ENCODE measurements at places on chromosomes 7 and 10.

- DNase-seq: no peak
Observed at GRCh38 chr10:21145751-21146435, 248.8 kb upstream of the NEBL start.

- no peak for DNase-seq
Observed at GRCh38 chr7:41878309-41879295, 175.7 kb upstream of the INHBA start.

DNA sequence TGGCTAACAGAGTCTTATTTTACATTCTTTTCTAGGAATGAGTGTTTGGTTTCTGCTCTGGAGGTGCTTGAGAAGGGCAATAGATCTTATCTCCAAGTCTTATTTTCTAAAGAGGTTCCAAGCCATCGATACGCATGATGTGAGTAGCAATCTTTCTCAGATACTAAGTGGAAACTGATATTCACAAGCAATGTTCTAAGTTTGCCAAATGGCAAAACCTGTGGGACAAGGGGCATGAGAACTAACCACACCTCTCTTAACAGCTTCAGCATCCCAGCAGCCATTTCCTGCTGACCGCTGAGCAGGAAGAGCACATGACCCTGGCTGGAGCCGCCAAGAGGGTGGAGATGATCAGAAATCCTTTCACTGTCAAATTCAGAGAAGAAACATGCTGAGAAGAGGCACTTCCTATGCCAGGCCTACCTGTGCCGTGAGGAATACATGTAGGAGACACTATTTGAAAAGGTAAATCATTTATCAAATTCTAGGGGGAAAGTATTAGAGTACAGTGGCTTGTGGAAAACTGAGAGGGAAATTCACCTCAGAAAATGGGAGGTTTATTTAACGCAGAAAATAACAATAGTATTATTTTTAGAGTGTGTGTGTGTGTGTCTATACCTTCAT lies 35.2 kb downstream of the CCDC71L start:
- DNase-seq: no peak

- no peak for DNase-seq
Observed at GRCh38 chr7:130942211-130942964, 208.4 kb upstream of the KLF14 start.

DNA sequence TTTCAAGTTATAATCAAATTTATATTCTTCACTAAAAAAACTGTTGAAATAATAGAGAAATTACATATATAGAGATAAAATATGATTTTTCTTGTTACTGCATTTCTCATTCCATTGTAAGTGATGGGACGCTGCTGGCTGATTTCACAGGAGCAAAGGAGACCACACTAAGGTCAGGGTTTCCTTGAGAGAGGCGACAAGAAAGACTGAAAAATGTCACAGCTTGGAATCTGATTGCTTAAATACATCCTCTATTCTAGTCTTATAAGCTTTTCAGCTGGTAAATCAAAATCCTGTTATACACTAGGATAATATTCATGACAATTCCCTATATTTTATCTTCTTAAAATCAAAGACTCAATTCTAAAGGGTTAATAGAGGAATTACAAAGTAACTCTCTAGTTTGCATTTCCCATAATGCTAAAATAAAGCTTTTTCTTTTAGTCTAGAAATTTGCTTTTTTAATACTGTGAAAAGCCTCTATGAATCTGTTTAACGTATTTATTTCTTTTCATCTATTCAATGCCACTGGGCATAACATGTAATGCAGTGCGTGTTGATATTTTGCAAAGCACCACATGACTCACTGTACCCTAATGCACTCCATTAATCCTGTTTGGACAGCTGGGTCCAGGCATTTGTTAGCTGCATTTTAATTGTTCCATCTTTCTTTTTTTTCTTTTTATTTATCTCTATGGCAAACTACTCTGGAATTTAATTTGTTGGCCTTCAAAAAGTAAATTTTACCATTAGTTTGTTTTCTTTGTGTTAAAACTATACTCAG lies 81.7 kb downstream of the RNF32 start:
- DNase-seq: peak; percentile 0

- no peak for DNase-seq
Observed at GRCh38 chr10:35459449-35459847, 123.1 kb downstream of the CCNY start.

DNA sequence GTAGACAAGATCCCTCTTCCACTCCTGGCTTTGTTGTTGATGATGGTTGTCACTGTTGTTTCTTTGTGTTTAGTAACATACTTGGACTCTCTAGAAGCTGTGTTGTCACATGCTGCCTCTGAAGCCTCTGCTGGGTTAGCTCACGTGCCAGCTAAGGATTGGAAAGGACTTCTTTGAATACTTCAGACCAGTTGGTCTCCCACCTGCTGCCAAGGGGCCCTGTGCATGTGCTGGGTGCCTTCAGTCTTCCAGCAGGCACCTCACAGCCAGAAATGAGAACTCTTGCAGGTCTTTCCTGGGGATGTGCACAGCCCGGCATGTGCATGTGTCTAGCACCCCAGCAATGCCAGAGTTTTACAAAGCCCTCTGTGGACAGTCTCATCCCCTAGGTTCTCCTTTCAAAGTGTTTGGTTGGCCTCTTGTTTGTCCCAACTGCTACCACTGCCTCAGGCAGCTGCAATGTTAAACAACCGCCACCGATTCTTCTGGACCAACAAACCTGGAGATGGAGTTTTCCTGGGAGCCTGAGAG lies 21.7 kb upstream of the NCAPG2 start:
- DNase-seq: no peak

- no peak for DNase-seq
Observed at GRCh38 chr7:157412491-157413180, 75.8 kb downstream of the DNAJB6 start.

- DNase-seq: no peak
Observed at GRCh38 chr10:11714750-11715365, 27.3 kb upstream of the ECHDC3 start.

- no peak for DNase-seq
Observed at GRCh38 chr10:9043466-9043865, 989.0 kb downstream of the GATA3 start.

DNA sequence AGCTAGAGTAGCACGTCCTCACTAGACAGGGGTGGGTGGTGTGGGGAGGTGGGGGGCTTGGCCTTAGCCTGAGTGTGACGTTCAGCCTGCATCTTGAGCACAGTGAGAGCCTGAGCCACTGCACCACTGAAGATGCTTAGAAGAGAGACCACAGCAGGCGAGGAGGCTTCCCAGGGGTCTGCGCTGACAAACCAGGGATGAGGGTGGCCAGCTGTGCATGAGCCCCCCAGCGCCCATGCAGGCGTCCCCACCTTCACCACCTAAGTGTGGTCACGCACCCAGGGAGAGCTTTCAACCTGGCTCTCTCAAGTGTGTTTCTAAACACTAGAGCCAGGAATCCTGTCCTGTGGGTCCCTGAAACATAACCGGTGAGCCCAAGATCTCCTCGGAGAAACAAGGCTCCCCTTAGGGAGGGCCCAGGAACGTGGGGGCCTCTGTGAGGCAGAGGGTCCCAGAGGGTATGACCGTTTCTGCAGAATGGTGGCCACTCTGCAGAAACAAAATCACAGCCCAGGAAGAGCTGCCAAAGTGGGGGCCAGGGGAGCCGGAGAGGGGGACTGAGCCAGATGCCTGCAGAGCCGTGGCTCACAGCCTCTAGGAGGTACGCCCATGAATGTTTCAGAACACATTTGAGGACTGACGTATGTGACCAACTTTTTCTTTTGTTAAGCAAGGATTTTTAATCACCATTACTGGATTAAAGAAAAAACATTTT lies 85.2 kb upstream of the INSIG1 start:
- DNase-seq: no peak

DNA sequence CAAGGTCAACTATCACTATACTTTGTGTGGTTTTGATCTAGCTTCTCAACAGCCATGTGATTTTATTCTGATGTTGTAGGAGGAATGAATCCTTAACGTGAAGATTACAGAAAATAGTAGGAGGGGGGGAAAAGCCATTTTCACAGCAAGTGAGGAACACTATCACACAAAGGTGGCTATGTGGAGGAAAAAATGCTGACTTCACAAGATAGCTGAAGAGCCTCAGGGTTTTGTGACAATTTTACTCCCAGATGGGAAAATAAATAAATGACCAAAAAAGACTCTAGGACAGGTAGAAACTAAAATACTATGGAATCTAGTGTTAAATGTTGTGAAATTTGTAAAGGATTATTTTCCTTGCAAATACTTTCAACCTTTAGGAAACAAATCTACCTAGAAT lies 281.0 kb downstream of the ADRA2A start:
- DNase-seq: no peak

GRCh38 chr10:86813101-86813500 lies 56.7 kb downstream of the BMPR1A start:
- no peak for DNase-seq

- DNase-seq: peak; percentile 5
Observed at GRCh38 chr7:74619235-74619860, 38.2 kb upstream of the GTF2I start.

DNA sequence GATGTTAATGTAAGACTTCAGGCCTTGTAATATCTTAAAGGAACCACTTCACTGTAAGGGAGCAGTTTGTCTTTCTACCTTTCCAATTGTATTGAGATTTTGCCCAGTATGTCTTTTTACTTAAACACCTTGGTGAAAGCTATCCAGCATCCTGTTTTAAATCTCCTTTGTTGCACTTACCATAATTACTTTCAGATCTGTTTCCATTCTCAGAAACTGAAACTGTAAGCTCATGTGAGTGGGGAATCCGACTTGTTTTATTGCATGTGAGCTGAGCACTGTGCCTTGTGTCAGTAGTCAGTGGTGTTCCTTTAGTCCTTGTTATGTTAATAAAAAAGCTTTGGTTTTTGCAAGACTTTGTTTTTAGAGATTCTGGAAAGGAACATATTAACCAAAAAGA lies 42.2 kb downstream of the BMPR1A start:
- DNase-seq: no peak

- no peak for DNase-seq
Observed at GRCh38 chr7:33804140-33804660, 101.1 kb upstream of the BMPER start.

- DNase-seq: no peak
Observed at GRCh38 chr7:133109816-133110215, 27.9 kb upstream of the CHCHD3 start.

GRCh38 chr7:100444311-100445278 lies 8.3 kb upstream of the PPP1R35 start:
- no peak for DNase-seq

DNA sequence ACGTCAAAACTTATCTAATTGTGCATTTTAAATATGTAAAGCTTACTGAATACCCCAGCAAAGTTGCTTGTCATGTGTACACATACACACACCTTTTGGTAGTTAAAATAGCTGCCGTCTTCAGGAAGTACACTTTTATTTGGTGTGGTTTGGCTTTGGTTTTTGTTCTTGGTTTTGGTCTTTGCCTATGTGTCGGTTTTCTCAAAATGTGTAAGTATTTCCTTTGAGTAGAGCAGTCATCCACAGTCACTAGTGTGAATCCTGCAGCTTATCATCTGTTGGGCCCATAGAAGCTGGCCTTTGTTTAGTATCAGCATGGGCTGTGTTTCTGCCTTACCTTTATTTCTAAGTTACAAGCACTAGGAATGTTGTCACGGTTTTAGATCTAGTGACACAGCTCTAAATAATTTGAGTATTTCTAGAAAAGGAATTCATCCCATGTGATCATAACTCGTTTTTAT lies 35.3 kb downstream of the NET1 start:
- DNase-seq: no peak

DNA sequence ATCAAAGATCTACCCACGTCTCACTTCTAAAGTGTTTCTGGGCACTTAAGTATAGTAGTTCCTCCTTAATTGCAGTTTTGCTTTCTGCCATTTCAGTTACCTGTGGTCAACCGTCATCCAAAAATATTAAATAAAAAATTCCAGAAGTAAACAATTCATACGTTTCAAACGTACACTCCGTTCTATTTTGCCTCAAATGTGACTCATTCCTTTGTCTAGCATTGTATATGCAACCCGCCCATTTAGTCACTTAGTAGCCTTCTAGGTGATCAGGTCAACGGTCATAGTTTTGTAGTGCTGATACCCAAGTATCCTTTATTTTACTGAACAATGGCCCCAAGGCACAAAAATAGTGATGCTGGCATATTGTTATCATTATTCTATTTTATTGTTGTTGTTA lies 33.8 kb downstream of the HGF start:
- DNase-seq: no peak

- DNase-seq: no peak
Observed at GRCh38 chr10:114684084-114684821, 26.2 kb upstream of the ABLIM1 start.

DNA sequence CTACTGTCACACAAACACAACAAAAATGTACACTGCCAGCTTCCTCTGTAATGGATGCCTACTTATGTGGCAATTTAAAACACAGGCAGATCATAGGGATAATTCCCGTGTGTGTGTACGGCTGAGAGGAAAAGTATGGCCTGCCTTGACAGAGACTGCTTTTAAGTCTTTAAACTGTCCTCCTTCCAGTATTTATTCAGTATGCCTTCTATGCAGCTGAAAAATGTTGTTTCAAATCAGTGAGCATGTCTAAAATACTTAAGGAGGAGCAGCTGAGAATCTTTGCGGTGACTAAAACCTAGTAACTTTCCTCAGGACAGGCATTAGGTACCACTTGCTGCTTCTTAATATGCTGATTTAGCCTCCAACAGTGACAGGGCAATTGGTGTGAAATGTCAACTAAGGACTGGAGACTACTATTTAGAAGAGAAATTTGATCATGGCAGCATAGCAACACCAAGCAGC lies 126.3 kb downstream of the CACNA2D1 start:
- DNase-seq: no peak

GRCh38 chr7:48188776-48189520 lies 17.7 kb downstream of the ABCA13 start:
- no peak for DNase-seq

GRCh38 chr7:106083717-106084116 lies 28.4 kb downstream of the SYPL1 start:
- no peak for DNase-seq

GRCh38 chr7:31816810-31817209 lies 129.8 kb downstream of the PPP1R17 start:
- no peak for DNase-seq

GRCh38 chr7:73865738-73866445 lies 4.9 kb downstream of the TMEM270 start:
- peak; percentile 62 for DNase-seq

GRCh38 chr7:148584154-148584827 lies 6.3 kb upstream of the C7orf33 start:
- DNase-seq: no peak

DNA sequence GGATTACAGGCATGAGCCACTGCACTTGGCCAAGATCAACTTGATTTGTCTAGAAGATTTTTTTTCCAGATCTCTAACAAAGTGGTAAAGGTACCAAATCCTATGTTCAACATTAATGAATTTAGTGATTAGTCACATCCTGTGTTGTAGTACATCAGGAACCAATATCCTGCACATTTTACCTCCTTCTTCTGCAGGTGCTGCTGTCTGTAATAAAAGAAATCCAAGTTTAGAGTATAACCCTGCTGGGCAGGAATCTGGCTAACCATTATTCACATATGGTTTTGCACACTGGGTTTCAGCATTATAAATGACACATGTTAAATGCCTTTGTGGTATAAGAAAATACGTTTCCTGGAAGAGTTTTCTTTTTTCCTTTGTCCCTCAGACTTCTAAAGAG lies 10.8 kb downstream of the PARD3 start:
- DNase-seq: no peak
